ENCODE measurements at places on chromosomes 5 and 9.

- DNase-seq = no peak
Observed at GRCh38 chr9:70083429-70083828, 39.8 kb downstream of the MAMDC2 start.

- DNase-seq = no peak
Observed at GRCh38 chr5:81121836-81122630, 111.1 kb upstream of the CKMT2 start.

- no peak for DNase-seq
Observed at GRCh38 chr9:20651939-20652338, 29.6 kb upstream of the MLLT3 start.

GRCh38 chr9:128999581-129000206 lies 28.4 kb downstream of the SH3GLB2 start:
- no peak for DNase-seq

DNA sequence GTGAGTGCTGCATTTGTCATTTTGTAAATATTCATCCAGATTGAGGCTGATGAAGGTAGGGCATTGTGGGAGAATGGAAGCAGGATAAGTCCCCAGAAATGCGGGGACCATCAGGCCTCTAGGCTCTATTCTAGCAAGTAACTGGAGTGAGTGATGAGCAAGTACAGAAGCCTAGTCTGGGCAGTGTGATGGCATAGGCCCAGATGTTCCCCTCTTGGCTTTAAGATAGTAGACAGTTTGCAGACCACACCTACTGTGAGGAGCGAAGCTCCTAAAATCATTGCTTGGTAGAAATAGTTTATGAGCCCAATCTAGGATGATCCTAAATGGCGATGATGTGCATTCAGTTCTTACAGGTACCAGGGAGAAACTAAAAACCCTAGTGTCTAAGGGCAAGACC lies 24.3 kb downstream of the NDFIP1 start:
- DNase-seq = no peak

GRCh38 chr9:20623021-20623747 lies 885 bp upstream of the MLLT3 start:
- DNase-seq = peak; percentile 61

DNA sequence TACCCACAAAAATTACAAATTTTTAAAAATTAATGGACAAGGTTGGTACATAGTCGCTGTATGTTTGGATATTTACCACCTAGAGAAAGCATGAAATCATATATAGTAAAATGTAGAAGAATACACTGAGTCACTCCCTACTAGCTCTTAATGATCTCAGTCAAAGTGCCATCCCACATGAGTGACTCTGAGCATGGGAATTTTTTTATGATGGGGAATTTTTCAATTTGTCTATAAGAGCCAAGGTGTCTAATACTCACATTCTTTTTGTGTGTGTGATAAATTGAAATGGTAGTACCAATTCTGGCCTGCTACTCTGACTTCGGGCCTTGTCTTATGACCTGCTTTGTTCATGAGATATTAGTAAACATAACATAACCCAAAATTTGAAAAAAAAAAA lies 483.2 kb downstream of the CDH10 start:
- DNase-seq = no peak

DNA sequence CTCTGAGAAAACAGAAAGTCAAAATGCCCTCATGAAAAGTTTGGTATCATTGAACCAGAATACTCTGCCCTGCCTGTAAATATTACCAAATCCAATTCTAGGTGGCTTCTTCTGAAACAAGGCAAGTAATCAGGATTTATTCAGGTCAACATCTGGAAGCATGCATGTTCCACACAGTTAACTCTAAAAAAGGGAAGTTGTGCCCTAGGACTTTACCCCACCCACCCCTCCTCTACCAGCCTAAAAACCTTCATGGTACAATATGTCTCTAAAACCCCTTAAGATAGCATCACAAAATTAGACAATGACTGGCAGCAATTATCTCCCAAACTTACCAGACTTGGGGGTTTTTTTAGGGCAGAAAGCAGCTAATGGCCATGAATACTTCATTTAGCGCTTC lies 414.8 kb upstream of the SLC30A5 start:
- DNase-seq = no peak

DNA sequence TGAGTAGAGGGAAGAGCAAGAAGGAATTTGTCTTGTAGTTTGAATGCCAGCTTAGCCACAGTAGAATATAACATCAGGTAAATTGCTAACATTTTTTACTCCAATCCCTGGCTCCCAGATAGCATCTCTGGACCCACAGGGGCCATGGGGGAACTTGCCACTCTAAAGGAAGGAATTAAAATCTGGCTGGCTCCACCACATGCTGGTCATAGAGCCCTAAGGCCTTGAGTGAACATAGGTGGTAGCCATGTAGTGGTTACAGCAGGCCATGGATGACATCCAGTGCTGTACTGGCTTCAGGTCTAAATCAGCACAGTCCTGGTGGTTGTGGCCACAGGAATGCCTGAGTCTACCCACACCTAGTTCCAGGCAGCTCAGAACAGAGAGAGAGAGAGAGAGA lies 109.9 kb upstream of the RGMB start:
- DNase-seq = no peak

- DNase-seq = no peak
Observed at GRCh38 chr9:109990541-109990940, 210.5 kb downstream of the PALM2AKAP2 start.

DNA sequence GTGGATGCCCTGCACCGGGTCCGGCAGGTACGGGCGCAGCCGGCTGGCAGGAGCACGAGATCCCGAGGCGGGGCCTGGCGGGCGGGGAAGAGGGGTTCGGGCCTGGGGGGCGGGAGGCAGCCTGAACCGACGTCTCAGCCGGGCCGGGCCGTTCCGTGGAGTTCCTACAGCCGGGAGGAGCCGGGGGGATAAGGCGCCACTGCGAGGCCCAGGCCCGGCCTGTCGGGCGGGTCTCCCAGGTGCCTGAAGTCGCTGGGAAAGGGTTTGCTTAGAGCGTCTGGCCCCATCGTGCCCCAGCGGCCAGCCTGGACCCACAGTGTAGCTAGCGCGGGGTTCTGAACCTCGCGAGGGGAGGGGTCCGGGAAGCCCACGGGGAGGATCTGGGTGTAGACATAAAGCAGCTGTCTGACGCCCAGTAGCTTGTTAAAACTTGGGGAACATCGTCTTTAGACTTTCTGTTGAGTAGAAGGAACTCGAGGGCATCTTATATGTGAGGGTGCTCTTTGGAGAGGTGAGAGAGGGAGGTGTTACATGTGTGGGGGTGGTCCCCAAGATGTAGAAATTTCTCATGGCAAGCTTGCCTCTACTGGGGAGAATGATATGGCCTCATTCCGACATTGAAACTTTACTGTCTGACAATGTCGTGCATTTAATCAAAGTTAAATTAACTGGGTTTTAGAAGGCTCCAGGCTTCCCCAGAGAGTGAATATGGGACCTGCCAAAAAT lies 524 bp downstream of the FUBP3 start:
- DNase-seq = no peak

GRCh38 chr9:107338911-107339659 lies 56.0 kb downstream of the RAD23B start:
- DNase-seq = no peak

DNA sequence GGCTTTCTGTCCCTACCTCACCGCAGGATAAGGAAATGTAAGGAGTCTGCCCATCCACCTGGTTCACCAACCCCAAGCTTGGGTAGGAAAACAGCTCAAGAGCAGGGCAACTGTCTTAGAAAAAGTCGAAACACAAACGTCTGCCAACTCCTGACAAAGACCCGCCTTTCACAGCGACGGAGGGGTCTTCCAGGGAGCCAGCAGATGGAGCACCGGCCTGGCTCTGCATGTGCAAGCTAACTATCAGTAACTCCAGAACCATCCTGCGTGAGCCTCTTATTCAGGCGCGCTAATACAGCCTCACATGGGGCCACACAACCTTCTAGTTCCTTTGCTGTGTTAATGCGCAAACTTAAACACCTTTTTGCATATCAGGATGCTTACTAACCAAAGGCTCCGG lies 26.9 kb downstream of the CAMSAP1 start:
- DNase-seq = no peak

Data from CD4-positive, alpha-beta T cell treated with Interleukin-6 at 100 ng/mL for 8 hours (primary cell).